ENCODE measurements at places on chromosomes 4 and X. TPM values are rescaled to one million over a fixed set of nuclear protein-coding genes. Genes with fewer than 3 reads are reported as not detected.

DNA sequence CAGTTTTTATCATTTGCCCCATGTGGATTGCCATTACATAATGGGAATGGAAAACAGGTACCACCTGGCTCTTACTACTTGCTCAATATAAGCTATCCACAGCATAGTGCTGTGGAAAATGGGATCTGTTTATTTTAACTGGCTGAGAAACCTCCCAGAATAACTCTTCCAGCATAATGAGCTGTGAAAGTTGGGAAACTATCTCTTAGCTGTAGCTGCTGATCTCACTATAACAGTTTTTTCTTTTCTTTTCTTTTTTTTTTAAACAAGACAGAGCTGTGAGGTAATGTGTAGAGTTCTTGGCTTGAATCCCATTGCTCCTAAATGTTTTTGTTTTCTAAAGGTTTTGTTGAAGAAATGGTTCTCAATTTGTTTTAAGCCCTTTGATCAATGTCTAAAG, 988.3 kb downstream of the PCDH19 start:
- no peaks in the 10 kb centered on the region for H3K27me3 ChIP-seq
- no peaks in the 10 kb centered on the region for H3K36me3 ChIP-seq
- no peak for DNase-seq
- no peak overlapping the region for H3K4me3 ChIP-seq

DNA sequence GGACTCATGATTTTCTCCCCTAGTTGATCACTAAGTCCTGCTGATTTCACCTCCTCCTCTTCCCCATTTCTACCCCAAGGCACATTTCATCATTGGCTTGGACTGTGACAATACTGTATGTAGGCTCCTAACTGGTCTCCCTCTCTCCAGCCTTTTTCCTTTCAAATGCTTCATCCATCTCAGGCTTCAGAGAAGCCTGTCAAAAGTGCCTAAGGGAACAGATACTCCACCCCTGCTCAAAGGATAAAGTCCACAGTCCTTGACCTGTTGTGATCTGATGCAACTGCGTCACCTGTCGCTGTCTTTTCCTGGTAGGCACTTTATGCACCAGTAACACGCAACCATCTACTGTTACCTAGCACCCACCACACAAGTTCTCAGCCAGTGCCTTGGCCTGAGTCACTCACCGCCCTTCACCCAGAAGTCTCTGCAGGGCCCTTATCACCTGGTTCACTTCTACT, 12.8 kb downstream of the SCARB2 start:
- no peak for DNase-seq
- H3K4me3 ChIP-seq, result no peak overlapping the region
- H3K36me3 ChIP-seq, result no peaks in the 10 kb centered on the region

DNA sequence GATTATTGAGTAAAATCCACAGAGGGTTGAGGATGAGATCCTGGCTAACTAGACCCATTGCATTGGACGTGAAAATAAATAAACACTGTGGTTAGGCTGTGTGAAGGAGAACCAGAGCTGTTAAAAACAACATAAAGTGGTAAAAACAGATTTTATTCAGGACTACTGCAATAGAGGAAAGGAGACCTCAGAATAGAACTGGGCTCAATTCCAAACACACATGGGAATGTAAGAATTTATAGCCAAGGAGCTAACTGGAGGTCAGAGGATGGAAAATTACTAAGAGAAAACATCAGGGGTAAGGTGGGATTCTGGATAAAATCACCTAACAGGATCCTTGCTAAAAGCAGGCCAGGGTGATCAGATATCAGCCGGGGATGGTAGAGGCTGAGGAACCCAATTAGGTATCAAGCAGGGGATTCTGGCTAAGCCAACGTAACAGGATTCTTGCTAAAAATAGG, 112.4 kb downstream of the RNF150 start:
- no peak overlapping the region for H3K27ac ChIP-seq
- no peak for DNase-seq
- no peaks in the 10 kb centered on the region for H3K4me1 ChIP-seq

DNA sequence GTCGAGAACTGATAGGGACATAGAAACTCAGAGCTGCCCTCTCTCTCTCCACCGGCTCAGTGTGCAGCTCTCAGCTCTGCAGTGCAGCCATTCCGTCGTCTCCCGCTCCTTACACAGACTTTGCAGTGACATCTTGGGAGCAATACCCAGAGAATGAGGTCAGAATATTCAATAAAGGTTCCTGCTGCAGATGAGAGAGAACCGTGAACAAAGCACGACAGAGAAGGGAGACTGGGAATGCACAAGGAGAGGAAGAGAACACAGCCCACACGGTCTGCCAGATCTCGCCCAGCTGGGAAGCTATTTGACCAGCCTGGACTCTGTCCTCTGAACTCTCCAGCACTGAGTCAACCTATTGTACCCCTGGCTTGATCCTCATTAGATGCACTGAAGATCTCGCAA, 118.0 kb upstream of the PPARGC1A start:
- peaks cover 25% of the 10 kb centered on the region for H3K4me1 ChIP-seq
- H3K27me3 ChIP-seq, result no peaks in the 10 kb centered on the region
- DNase-seq, result no peak

The REELD1 gene
- total RNA-seq, result 0.06 TPM

- H3K4me3 ChIP-seq, result no peak overlapping the region
- no peak overlapping the region for H3K27ac ChIP-seq
- no peaks in the 10 kb centered on the region for H3K36me3 ChIP-seq
- H3K4me1 ChIP-seq, result no peaks in the 10 kb centered on the region
Measured at GRCh38 chrX:56069299-56069931, 162.7 kb upstream of the KLF8 start.

DNA sequence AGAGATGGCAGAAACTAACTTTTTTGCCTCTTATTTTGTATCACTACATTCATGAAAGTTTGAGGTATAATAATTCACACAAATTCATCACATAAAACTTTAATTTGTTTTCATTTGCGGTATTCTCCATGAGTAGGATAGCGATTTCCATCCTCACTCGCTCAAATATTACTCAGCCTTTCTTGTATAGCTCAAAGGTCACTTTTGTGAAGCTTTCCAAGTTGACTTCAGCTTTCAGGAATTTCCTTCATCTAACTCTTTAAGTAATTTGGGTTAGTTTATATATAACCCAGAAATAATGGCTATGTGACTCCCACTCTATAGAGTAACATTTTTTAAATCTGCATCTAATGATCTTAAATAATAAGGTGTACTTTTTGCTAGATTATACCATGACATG, 314.4 kb downstream of the IL1RAPL1 start:
- DNase-seq, result no peak
- no peaks in the 10 kb centered on the region for H3K27me3 ChIP-seq
- no peak overlapping the region for H3K4me3 ChIP-seq

- no peak for DNase-seq
- no peaks in the 10 kb centered on the region for H3K27me3 ChIP-seq
- H3K27ac ChIP-seq, result no peak overlapping the region
- no peak overlapping the region for H3K4me3 ChIP-seq
- no peaks in the 10 kb centered on the region for H3K4me1 ChIP-seq
Measured at GRCh38 chr4:94412658-94413038, 39.1 kb upstream of the PDLIM5 start.

GRCh38 chr4:26296021-26296420, 24.8 kb upstream of the RBPJ start:
- no peaks in the 10 kb centered on the region for H3K27me3 ChIP-seq
- H3K4me1 ChIP-seq, result peaks cover 34% of the 10 kb centered on the region
- H3K36me3 ChIP-seq, result no peaks in the 10 kb centered on the region

DNA sequence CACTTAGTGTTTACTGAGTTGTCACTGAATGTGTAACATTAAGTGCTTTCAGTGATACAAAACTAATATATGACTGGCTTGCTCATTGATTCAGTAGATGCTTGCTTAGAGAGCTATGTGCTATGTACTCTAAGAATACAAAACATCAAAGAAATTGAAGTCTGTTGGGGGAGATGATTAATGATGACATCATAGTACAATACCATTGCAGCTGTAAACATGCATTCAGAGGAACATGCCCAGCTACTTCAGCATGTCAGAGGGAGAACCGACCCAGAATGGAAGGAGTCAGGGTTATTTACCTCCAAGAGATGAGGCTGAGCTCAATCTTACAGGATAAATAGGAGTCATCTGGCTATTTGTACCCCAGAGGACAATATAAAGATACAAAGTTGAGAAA, 290.8 kb downstream of the TENM3 start:
- H3K4me1 ChIP-seq, result peaks cover 35% of the 10 kb centered on the region
- H3K36me3 ChIP-seq, result no peaks in the 10 kb centered on the region
- H3K4me3 ChIP-seq, result no peak overlapping the region
- H3K27ac ChIP-seq, result peak overlapping the region; percentile 31
- no peak for DNase-seq
- H3K27me3 ChIP-seq, result no peaks in the 10 kb centered on the region

- H3K27me3 ChIP-seq, result no peaks in the 10 kb centered on the region
- peaks cover 11% of the 10 kb centered on the region for H3K4me1 ChIP-seq
- H3K4me3 ChIP-seq, result no peak overlapping the region
Measured at GRCh38 chr4:8013976-8014726, 74.5 kb upstream of the AFAP1 start.

DNA sequence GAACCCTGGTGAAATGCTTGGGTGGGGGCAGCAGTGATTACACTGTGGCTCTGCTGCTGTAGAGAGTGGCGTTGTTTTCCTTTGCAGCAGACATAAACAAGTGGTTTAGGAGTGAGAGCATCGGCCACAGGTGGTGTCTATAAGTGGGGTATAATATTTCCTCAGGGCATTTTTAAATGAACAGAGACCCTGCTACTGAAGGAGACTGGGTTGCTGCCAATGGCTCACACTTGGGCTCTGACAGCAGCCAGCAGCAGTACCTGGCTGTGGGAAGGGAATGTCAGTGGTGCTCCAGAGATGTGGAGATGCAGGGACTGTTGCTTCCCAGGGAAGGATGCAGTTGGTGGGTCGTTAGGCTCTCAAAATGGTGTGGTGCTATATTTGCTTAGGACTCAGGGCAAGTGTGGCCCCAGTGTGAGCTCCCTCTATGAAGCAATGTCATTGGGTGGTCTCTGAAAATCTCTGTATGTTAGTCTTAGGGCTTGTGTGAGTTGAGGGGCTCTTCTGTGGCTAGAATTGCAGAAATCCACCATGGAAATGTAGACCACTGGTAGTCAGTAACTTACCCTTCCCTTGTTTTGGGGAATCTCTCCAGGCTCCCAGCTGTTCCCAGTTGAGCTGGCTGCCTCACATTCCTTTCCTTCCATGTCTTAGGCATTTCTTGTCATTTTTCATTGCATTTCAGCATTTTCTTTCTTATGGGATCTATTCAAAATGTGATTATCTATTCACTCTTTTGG, 1023.0 kb upstream of the GRID2 start:
- H3K4me1 ChIP-seq, result no peaks in the 10 kb centered on the region
- no peak for DNase-seq
- H3K36me3 ChIP-seq, result no peaks in the 10 kb centered on the region
- no peak overlapping the region for H3K27ac ChIP-seq
- no peak overlapping the region for H3K4me3 ChIP-seq

DNA sequence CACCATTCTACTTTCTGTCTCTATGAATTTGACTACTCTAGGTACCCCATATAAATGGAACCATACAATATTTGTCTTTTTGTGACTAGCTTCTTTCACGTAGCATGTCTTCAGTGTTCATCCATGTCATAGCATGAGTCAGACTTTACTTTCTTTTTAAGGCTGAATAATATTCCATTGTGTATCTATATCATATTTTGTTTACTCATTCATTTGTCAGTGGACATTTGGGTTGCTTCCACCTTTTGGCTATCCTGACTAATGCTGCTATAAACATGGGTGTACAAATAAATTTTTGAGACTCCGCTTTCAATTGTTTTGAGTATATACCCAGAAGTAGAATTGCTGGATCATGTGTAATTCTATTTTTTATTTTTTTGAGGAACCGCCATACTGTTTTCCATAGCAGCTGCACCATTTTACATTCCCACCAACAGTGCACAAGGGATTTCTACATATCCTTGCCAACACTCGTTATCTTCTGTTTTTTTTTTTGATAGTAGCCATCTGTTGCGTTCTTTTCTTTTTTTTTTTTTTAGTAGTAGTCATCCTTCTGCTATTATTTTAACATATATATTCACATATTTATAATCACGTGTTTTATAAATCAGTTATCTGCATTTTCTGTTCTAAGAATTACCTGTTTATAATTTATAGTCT, 158.0 kb upstream of the MED14 start:
- no peak for DNase-seq
- H3K27ac ChIP-seq, result no peak overlapping the region
- H3K36me3 ChIP-seq, result no peaks in the 10 kb centered on the region
- H3K4me3 ChIP-seq, result no peak overlapping the region

The F8A3 gene
- 0.73 TPM for total RNA-seq

The MMGT1 gene
- total RNA-seq, result 22.1 TPM

The LNX1 gene
- 0.43 TPM for total RNA-seq

The CHRDL1 gene
- total RNA-seq, result 15.5 TPM

The GPR34 gene
- not detected for total RNA-seq

The SYP gene
- total RNA-seq, result 0.07 TPM

GRCh38 chr4:147825451-147826287, 93.8 kb downstream of the ARHGAP10 start:
- no peak for DNase-seq
- H3K4me1 ChIP-seq, result peaks cover 31% of the 10 kb centered on the region
- no peaks in the 10 kb centered on the region for H3K36me3 ChIP-seq
- H3K27me3 ChIP-seq, result no peaks in the 10 kb centered on the region

- no peaks in the 10 kb centered on the region for H3K4me1 ChIP-seq
- no peaks in the 10 kb centered on the region for H3K36me3 ChIP-seq
- DNase-seq, result no peak
- no peak overlapping the region for H3K27ac ChIP-seq
- no peaks in the 10 kb centered on the region for H3K27me3 ChIP-seq
Measured at GRCh38 chr4:9937078-9937477, 84.2 kb downstream of the SLC2A9 start.

GRCh38 chrX:120769576-120770341, 105.9 kb downstream of the CT47B1 start:
- H3K36me3 ChIP-seq, result no peaks in the 10 kb centered on the region
- no peaks in the 10 kb centered on the region for H3K27me3 ChIP-seq
- H3K27ac ChIP-seq, result no peak overlapping the region
- no peak overlapping the region for H3K4me3 ChIP-seq
- peak; percentile 37 for DNase-seq

GRCh38 chr4:14596028-14596427, 406.3 kb upstream of the CPEB2 start:
- H3K4me1 ChIP-seq, result peaks cover 4% of the 10 kb centered on the region
- no peak overlapping the region for H3K4me3 ChIP-seq
- no peak overlapping the region for H3K27ac ChIP-seq

DNA sequence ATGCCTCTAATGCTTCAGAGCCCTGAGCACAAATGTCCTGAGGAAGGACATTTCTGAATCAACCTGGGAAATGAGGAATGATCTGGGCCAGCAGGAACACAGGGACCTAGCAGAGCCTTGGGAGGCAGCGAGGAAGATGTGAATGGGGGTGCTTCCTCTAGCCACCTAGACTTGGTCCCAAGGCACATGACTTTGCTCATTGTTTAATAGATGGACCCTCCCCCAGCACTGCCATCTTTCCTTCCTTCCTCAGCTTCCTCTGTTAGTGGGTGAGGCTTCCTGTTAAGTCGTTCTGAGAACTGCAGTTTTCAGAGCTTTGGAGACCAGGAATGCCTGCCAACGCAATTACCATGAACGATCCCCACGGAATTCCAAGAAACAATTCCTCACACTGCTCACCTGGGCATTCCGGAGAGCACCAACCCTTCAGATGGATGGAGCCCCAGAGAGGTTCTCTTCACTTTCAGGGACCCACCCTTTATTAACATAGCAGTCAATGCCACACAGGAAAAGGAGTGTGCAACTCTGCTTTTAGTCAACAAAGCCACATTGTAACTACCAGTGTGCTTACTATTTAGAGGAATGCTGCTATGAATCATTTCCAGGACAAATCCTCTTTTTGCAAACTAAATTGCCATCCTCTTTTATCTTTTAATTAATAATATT, 48.5 kb upstream of the STIM2 start:
- peaks cover 9% of the 10 kb centered on the region for H3K4me1 ChIP-seq
- H3K27me3 ChIP-seq, result no peaks in the 10 kb centered on the region
- no peak overlapping the region for H3K4me3 ChIP-seq

- DNase-seq, result no peak
- no peak overlapping the region for H3K27ac ChIP-seq
- H3K36me3 ChIP-seq, result no peaks in the 10 kb centered on the region
- H3K4me1 ChIP-seq, result no peaks in the 10 kb centered on the region
Measured at GRCh38 chrX:63258144-63258543, 93.0 kb downstream of the SPIN4 start.

Data from neural progenitor cell (in vitro differentiated cells).